ENCODE measurements at places on chromosomes 6 and 20. TPM values are rescaled to one million over a fixed set of nuclear protein-coding genes. Genes with fewer than 3 reads are reported as not detected.
A peak's percentile ranks its signal among the peaks of the same experiment; 100 is the strongest.

DNA sequence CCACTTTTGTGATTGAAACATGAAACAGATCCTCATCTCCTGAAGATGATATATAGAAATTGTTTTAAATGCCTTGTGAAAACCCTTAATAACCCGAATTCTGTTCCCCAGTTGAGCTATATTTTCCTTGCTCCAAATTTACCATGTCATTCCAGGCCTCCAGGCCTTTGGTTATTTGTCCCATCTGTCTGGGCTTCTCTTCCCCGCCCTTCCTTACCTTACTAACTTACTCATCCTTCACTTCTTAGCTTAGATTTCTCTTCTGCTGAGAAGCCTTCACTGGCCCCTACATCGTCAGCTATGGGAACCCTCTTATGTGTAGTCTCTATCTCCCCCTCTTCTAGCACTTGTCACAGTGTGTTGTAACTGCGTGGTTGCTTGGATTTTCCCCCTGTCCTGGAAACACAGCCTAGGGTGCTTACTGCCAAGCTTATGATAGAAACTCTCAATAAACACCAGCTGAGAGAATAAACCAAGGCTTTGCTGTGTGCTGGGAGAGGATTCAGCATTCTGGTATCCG is 68.6 kb downstream of the SGK1 start:
- DNase-seq: no peak

- peak; percentile 95 for DNase-seq
These were observed 23.1 kb downstream of the PSMG4 start for GRCh38 chr6:3281631-3282475.

DNA sequence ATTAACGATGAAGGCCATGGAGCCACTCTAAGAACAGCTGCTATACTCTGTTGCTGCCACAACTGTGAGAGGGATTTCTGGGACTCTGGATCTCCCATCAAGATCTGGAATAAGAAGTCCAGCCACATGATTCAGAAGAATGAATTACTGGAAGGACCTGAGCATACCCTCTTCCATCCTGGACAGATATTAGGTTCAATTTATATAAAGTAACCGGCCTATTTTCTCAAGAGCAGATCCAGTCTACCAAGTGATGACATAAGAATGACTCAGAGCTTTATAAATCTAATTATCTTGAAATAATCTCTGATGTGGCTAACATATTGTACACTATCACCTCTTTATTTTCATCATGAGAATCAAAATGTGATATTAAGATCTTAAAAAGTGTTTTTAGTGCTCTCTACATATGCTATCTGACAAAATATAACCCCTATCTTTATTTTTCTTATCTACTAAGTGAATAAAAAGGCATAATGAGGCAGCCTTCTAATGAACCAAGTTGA is 45.1 kb downstream of the COL9A1 start:
- no peak for DNase-seq

- no peak for DNase-seq
These were observed 8.1 kb upstream of the FAM50B start for GRCh38 chr6:3841066-3841454.

- no peak for DNase-seq
These were observed 8.6 kb upstream of the CARMIL1 start for GRCh38 chr6:25270559-25270958.

CCN6 gene
- not detected for total RNA-seq

CRIP3 gene
- total RNA-seq: not detected

Data from lung microvascular endothelial cell (primary cell).